ENCODE measurements at places on chromosomes 4 and X.

DNA sequence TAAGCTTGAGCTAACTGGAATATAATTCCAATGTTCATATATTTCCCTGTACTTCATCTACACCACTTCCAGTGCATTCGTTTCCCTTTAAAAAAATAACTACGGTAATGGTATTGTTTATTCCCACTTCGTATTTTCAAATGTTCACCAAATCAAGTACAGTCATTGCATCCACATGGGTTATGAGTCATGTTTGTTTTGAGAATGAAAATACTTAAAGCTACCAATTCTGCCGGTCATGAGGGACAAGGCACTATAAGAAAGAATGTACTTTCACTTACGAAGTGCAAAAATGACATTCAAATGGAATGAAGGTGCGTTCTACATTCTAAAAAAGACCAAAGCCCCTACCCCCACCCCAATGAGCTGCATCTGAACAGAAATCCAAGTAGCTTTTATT is 174.4 kb upstream of the FGF13 start:
- DNase-seq: no peak

DNA sequence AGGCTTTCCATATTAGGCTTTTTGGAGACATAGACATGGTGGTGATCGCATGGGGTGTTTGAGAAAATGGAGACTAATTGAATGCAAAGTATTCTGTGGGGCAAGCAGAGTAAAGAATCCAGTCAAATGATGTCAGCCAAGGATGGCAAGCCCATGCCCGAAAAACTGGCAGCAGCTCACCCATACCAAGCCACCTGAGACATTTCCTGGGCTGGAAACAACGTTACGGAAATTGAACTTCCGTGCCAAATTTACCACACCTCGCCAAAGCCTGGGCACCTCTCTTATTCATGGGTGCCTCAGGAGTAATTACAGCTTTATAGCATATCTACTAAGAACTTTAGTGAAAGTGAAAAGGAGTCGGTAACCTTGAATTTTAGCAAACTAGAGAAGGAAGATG is 166.4 kb downstream of the CBR4 start:
- no peak for DNase-seq

GRCh38 chr4:165715989-165716388 is 157.0 kb upstream of the TLL1 start:
- no peak for DNase-seq

DNA sequence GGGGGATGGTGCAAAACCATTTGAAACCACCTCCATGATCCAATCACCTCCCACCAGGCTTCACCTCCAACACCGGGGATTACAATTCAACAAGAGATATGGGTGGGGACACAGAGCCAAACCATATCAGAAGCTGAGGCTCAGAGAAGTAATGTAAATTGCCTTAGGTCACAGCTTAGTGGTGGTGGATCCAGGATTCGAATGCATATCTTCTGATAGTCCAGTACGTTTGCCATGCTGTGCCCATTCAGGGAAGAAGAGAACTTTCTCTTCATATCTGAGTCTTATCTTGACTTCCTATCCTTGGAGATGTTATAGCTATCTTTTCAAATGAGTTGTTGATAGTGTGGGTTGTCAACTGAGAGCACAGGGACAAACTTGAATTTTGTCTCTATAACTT is 325.5 kb downstream of the ZIC3 start:
- DNase-seq: no peak

GRCh38 chr4:54709400-54709799 is 51.6 kb downstream of the KIT start:
- no peak for DNase-seq

DNA sequence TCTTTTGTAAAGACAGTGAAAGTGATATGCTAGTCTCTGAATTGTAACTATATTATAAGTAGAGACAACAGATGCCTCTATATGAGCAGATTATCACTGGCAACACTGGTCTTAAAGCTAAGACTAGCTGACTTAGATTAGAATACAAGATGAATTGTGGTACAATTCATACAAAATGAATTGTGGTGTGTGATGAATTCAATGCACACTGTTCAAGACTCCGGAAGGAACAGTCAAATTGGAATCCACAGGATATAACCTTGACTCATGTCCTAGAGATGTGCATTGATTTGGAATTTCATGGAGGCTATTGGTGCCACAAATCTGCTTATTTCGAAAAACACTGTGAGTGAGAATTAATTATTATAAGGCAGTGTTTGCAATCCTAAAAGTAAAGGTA is 701.8 kb downstream of the PCDH7 start:
- DNase-seq: no peak

DNA sequence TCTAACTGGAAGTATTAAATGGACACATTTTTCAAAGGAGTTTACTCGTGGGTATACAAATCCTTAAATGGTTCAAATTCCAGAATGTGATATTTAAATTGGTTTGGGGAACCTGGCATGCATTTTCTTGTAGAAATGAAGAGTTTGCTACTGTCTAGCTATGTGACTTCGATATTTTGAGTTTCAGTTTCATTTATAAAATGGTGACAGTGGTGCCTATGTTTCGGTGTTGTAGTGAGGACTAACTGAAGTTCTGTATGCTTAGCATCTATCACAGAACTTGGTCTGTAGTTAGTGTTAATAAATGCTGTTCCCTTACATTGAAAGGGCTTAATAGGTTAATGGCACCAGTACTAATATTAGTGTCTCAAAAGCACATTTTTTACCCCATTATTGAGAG is 29.4 kb downstream of the TRPC5 start:
- DNase-seq: no peak

GRCh38 chr4:138658518-138658917 is 357.1 kb upstream of the NOCT start:
- DNase-seq: no peak

GRCh38 chr4:155885666-155886065 is 17.8 kb upstream of the TDO2 start:
- no peak for DNase-seq

DNA sequence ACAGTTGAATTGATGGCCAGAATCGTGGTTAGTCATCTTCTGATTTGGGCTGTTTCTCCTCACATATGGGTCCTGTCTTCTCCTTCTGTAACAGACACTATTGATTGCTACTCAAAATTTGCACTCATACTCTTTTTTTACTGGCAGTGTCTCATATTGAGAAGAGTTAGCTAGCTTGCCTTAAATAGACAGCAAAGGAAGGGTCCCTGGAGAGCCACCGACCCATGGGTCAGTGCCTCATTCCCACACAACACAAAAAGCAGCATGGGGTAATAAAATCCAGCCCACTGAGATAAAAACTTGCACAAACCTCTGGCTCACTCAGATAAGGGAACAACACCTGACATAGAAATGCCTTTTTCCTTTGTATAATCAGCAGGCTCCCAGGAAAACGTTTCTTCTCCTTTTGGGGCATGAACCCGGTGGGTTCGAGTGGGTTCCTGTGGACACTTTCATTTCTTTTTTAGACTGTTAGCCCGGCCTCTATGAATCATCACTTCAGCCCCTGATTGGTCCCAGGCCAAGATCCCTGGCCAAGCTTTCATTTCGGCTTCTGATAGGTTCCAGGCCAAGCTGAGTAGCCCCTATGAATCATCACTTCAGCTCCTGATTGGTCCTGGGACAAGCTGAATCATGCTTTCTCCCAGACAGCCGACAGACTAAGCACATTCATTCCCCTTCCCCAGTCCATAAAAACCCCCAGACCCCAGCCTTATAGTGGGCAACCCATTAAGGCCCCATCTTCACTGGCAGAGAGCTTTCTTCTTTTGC is 408.1 kb downstream of the DCAF12L2 start:
- no peak for DNase-seq

DNA sequence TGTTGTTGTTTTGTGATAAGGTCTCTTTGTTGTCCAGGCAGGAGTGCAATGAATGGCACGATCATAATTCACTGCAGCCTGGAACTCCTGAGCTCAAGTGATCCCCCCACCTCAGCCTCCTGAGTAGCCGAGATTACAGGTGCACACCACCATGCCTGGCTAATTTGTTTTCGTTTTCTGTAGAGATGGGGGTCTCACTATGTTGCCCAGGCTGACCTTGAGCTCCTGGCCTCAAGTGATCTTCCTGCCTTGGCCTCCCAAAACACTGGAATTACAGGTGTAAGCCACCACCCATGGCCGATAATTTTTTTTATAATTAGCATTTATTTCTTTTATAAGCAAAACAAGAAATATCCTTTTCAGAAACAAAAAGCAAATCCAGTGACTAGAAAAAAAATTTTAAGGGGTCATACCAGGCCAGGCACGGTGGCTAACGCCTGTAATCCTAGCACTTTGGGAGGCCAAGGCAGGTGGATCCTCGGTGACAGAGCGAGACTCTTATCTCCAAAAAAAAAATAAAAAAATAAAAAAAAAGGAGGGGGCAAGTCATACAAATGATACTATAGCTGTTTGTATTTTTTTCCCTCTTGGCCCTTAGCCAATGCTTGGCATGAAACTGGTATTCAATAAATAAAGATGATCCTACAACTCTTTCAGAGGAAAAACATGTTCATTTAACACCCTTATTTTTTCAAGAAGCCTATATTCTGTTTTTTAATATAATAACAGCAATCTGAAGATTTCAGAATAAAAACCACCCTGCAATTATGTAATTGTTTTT is 3.4 kb downstream of the PLAC8 start:
- DNase-seq: no peak

- DNase-seq: no peak
These were observed 20.4 kb downstream of the UGT2B11 start for GRCh38 chr4:69194166-69194565.

DNA sequence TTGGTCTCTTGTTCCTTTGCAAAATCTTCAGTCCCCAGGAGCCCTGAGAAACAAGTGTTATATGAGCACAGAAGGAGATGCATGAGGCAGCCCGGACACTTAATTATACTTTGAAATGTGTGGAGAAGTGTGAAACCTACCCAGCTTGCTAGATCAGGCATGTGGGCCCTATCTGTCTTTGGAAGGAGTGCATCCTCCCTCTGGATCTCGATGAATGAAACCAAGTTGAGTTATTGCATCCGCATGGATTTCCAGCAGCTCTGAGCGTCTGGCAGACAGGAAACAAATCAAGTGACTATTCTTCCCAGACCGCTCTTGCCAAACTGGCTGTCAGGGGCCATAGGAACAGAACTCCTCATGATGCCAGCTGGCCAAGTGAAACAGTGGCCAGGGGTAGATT is 19.6 kb upstream of the SOWAHD start:
- DNase-seq: no peak

- no peak for DNase-seq
These were observed 15.6 kb downstream of the ELF4 start for GRCh38 chrX:130094696-130095095.

GRCh38 chr4:159248384-159249178 is 145.7 kb downstream of the RAPGEF2 start:
- DNase-seq: no peak

- DNase-seq: no peak
These were observed 38.4 kb downstream of the HTT start for GRCh38 chr4:3112609-3113469.

- DNase-seq: no peak
These were observed 28.4 kb downstream of the PIR start for GRCh38 chrX:15464704-15465103.

- DNase-seq: no peak
These were observed 159.9 kb downstream of the RAP1GDS1 start for GRCh38 chr4:98421111-98421510.

DNA sequence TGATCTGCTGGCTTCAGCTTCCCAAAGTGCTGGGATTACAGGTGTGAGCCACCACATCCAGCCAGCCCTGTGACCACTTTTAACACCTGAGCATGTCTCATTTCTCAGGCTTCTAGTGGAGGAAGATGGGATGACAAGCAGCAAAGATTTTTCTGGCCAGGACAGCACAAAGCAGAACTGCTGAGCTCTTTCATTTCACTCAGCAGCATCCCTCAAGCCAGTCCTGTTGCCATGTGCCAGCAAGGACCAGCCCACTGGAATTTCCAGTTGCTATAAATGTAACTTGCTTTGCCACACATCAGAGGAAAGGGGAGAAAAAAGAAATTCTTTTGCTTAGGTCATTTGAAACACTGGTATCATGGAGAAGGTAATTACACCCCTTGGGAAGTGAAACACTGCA is 75.9 kb downstream of the SLC9A7 start:
- no peak for DNase-seq

DNA sequence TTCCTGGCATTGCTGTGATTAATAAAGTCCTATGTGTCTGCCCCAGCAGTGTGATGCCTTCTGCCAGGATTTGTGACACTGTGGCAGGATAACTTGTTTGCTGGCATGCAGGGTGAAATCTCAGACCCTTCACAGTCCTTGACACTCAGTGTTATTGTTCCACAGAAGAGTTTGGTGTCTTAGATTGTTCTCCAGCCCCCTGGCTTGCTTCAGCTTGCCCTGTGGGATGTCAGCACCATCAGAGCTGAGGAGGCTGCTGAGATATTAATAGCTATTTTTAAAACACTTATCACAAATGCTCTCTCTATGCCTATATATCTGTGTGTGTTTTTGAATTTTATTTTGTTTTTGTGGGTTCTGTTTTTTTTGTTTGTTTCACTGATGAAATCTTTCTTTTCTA is 136.9 kb downstream of the TSPAN5 start:
- no peak for DNase-seq

DNA sequence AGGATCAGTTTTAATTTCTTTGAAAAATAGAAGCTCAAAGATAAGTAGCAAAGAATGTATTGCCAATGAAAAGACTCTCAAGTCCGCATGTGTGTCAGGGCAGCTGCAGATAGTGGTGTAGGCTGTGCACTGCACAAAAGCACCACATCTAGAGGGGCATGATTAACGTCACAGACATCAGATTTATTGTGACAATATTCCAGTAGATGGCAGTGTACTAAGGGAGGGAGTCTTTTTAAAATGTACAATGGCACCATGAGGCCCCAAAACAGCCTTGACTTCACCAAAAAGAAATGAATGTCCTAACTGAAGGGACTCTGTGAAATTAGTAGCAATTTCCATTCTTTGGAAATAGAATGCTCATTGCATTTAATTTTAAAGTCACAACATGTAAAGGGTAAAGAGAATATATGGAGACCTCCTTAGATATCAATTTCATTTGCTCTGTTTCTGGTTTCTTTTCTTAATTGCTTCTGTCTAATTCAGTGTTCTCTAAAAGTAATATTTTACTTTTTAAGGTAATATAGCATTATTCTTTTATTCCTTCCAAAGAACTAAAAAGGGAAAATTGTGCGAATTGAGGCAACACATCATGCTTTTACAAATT is 98.4 kb downstream of the ZNF827 start:
- no peak for DNase-seq

GRCh38 chrX:118980761-118981160 is 6.3 kb downstream of the LONRF3 start:
- DNase-seq: no peak

GRCh38 chr4:7422151-7422897 is 12.4 kb downstream of the PSAPL1 start:
- DNase-seq: no peak

GRCh38 chr4:31595496-31595895 is 875.3 kb downstream of the PCDH7 start:
- DNase-seq: no peak

GRCh38 chrX:81377329-81377728 is 175.4 kb downstream of the SH3BGRL start:
- DNase-seq: no peak

DNA sequence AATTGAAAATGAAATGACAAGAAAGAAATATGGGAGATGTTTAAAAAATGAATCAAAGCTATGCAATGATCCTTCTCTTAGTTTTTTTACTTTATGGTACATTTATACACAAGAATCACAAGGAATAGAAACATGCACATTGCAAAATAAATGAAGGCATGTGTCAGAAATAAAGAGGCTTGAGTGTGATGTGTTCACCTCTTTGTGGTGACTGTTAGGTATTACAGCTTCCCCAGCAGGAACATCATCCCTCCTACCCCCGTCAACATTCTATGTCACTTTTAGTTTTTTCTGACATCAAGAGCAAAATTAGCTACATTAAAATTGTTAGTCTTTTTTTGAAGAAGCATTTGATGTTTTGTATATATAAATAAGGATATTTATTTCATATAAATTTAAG is 214.8 kb downstream of the SLC4A4 start:
- no peak for DNase-seq

Measured in stimulated activated CD8-positive, alpha-beta memory T cell treated with anti-CD3 and anti-CD28 coated beads, Interleukin-4, amount 100 ng/mL, for 48 hours (primary cell).